ENCODE measurements at places on chromosomes 7 and 10.

DNA sequence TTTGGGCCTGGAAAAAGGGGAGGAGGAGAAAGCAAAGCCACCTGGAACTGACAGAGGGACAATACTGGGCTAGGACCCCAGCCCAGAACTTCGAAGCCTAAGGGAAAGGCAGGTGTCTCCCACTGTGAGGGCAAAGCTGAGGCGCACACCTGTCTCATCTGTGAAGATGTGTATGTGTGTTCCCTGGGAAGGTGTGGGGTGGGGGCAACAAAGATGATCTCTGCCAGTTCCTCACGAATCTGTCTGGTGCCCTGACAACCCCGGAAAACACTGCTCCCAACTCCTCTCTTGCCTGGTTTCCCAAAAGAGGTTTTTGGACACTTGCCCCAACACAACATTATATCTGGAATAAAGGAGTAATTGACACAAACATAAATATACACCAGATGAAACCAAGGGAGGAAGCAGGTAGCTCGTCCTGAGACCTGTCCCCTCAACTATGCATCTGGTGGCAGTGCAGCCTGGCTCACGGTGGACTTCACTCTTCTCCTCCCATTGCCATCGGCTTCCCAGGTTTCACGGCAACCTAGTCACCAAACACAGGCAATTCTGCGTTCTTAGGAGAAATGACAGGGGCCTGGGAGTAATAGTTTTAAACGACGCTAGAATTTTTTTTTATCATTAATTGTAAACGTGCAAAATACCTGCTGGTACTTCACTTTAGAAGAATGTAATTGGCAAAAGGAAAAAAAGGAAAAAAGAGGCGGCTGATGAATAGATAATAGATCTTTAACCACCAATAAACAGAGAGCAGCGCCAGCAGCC, 1.7 kb upstream of the EMX2 start:
- DNase-seq: no peak

DNA sequence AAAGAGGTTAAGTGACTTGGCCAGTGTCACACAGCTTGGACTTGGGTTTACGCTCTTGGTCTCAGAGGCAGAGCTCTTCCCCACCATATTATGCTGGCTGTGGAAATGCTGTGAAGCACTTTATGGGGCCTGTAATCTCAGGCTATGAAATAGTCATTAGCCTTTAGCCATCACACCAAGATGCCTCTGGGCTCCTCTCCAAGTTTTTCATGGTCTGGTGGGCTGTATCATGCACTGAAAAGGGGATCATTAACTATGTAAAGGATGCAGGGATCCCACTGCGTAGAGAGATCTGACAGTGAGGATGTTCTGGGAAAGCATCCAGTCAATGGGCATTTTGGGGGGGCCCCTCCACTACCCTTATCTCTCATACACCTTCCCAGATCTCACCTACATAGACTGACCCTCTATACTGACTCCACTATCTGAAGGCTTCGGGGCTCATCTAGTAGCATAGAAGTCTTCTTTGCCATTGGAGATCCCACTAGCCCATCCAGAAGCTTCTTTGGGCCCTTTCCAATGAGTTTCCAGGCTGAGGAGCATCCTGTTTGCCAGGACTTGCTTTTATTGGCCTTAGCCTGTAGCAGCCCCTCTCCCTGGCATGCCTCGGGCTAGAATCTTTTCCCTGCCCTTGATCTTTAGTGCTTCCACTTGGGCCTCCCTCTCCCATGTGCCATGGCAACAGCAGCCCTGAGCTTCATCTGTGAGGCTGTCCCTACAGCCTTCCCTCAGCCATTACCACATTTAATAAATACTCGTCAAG, 19.6 kb downstream of the FRMPD2 start:
- DNase-seq: no peak

GRCh38 chr7:116731445-116732335, 59.7 kb downstream of the MET start:
- DNase-seq: no peak

DNA sequence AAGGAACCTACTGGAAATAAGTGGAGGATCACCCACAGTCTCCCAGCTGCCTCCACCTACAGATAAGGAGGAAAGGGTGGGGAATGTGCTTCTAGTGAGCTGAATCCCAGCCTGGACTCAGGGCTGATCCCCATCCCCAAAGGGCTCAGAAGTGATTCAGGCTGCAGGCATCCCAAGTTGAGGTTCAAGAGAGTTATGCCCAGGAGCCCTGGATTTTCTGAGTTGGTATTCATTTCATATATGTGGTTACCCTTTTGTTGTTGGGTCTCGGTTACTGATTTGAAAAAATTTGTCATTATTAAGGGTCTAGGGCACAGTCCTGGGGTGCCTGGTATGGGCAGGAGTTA, 30.0 kb upstream of the SRGN start:
- no peak for DNase-seq

- no peak for DNase-seq
These were observed 37.8 kb downstream of the TBATA start for GRCh38 chr10:70747192-70747965.

GRCh38 chr10:104923501-104923900, 282.4 kb downstream of the SORCS3 start:
- no peak for DNase-seq

DNA sequence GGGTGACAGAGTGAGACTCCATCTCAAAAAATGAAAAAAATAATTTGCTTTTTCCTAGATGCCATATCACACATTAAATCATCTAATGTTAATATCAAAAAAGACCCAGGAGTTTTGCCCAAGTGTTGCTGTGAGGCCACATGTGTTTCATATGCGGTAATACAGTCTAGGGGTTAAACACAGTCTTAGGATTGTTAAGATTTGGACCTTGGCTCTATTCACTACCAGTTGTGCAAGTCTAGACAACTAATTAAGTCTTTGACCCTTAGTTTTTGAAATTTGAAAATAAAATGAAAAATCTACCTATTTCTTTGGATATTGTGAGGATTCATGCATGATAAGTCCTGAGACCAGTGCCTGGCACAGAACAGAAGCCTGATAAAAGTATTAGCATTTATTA, 14.9 kb upstream of the MALRD1 start:
- DNase-seq: no peak

- DNase-seq: no peak
These were observed 167.2 kb upstream of the AKR1E2 start for GRCh38 chr10:4658777-4659176.

DNA sequence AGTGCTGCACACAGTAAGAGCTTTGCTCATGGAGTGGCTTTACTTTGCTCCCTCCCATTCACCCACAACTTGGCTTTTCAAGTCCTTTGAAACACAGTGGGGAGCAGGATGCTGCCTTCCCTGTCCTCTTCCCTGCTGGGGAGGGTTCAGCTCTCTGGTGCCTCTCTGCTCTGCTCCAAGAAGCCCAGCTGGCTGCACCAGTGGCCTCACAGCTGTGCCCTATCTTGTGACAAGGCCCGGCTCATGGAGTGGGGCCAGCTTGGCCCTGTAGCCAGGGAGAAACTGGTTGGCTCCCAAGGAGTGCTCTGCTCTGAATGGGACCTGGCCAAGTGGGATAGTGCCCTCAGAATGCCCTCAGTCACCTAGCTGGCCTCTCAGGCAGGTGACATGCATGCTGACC, 212.3 kb upstream of the ZMIZ1 start:
- peak; percentile 28 for DNase-seq

DNA sequence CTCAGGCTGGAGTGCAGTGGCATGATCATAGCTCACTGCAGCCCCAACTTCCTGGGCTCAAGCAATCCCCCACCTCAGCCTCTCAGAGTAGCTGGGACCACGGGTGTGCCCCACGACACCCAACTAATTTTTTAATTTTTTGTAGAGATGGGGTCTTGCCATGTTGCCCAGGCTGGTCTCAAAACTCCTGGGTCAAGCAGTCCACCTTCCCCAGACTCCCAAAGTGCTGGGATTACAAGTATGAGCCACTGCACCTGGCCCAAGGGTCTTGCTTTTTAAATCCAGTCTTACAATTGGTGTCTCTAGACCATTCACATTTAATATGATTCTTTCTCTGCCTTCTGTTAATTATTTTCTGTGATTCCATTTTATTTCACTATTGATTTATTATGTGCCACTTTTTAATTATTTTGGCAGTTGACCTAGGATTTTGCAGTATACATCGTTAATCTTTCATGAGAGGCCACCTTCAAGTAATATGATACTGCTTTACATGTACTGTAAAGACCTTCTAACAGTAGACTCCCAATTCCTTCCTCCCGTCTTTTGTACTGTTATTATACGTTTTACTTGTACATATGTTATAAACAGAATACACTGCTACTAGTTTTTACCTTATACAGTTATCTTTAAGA, 18.7 kb downstream of the MMP21 start:
- DNase-seq: no peak

DNA sequence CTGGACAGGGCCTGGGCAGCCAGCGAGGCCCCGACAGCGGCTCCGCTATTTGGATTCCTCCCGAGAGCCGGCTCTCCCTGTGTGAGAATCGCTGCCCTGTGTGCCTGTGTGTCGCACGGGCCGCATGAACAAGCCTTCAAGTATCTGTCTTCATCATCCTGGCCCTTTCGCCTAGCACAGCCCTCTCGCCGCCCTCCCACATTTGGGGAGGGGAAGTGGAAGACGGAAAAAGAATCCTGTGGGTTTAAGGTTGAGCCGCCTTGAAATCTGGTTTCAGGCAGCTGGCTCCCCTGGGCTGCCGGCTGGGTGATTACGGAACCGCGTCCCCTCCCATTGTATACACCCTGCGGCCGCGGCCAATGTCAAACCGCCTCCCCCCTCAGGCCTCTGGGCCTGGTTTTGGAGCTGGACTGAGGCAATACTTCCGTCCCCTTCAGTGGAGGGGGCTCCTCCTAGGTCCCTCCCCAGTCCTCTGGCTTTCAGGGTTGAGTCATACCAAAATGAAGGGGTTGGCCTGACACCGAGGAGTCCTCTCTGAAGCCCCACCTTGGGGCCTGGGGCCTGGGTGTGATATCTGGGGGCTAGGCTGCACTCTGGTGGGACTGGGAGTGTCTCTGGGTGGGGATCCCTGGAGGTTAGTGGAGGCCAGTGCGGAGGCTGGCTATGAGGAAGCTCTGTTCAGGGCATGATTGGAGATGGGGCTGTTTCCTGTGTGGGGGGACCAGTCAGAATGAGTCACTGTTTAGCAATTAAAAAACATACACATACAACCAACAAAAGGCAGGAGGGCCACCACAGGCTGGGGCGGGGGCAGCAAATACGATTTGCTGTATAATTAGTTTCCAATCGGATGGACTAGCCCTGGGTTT, 1.7 kb downstream of the TRIM8 start:
- peak; percentile 90 for DNase-seq

- DNase-seq: no peak
These were observed 264.0 kb downstream of the TCERG1L start for GRCh38 chr10:131047501-131047900.

DNA sequence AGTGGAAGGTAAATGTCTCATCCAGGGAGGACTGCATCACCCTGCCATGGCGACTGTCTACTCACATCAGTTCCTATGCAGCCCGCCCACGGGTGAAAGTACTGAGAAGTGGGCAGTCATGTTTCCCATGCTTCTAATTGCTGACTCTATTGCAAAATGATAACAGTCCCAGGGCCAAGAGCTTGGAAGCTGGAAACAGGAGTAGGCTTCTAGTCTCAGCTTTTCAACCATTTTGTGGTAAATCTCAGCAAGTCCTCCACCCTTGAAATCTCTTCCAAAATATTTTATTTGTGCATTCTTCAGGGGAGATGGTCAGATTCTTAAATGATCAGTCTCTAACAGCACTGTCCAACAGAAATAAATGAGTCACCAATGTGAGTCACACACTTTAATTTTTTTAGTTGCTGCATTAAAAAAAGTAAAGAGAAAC, 48.1 kb upstream of the TARP start:
- no peak for DNase-seq

DNA sequence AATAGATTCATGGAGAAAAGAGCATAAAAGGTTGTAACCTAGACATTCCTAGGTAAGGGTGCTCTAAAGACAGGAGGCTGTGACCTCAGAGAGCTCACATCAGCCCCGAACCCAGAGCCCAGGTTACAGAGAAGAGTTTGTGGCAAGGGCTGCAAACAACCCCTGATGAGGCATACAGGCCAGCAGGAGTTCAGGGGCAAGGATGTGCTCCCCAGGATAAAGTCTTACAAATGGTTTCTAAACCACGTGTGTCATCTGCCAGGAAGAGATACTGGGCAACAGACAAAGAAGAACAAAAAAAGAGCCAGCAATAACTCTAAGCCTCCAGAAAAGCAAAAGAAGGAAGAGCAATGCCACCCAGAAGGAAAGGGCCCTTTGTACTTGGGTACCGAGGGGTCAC, 27.7 kb downstream of the NCAPG2 start:
- no peak for DNase-seq

GRCh38 chr10:2909921-2910320, 157.4 kb upstream of the PFKP start:
- DNase-seq: no peak

DNA sequence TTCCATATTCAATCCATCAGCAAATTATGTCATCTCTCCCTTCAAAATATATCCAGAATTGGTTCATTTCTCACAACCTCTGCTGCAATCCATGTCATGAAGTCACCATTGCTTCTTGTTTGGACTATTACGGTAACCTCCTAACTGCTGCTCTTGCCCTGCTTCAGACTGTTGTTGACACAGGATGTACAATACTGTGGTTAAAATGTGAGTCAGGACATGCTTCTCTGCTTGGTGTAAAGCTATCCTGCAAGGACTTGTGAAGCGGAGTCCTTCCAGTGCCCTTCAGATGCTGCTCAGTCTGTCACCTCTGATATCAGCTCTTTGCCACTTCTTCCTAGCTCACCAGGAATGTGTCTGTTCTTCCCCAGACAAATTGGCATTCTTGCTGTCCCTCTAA, 10.4 kb upstream of the NXPH1 start:
- DNase-seq: no peak

- DNase-seq: no peak
These were observed 915.8 kb downstream of the XPNPEP1 start for GRCh38 chr10:109007514-109007913.

DNA sequence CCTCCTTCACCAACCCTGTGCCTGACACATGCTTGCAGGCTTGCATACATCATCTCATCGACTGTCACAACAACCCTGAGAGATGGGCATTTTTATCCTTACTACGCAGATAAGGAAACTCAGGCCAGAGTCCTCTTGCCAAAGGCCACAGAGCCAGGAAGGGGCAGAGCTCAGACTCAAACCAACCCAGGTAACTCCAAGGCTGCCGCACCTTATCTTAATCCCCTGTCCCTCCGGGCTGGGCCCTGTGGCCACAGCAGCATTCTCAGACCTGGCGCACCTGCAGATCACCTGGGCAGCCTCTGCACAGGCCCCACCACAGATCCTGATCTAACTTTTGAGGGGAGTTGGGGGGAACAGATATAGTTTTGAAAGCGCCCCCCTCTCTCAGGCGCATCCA, 35.1 kb downstream of the SORBS1 start:
- no peak for DNase-seq
